Right ventricle myocardium inferior (tissue), 1 donor: ENCODE measurements at places on chromosomes 3 and 15. TPM values are rescaled to one million over a fixed set of nuclear protein-coding genes. Genes with fewer than 3 reads are reported as not detected.

DNA sequence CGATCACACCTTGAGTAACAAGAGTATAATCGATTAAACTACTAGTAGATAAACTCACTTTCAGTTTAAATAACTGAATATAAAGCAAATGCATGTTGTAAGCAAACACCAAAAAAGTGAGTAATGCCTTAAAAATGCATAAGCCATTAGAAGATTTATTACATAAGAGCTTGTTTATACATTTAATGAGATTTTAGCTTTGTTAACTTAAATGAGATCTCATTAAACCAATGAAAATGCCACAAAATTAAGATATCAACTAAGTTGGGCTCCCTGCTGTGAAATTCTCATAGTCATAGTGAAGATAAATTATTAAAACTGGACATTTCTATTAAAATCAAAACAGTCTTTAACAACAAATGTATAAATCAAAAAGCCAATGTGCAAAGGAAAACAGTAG, 701.2 kb downstream of the NLGN1 start:
- no peak for DNase-seq

GRCh38 chr15:100703032-100703578, 100.7 kb downstream of the ASB7 start:
- no peak for DNase-seq

DNA sequence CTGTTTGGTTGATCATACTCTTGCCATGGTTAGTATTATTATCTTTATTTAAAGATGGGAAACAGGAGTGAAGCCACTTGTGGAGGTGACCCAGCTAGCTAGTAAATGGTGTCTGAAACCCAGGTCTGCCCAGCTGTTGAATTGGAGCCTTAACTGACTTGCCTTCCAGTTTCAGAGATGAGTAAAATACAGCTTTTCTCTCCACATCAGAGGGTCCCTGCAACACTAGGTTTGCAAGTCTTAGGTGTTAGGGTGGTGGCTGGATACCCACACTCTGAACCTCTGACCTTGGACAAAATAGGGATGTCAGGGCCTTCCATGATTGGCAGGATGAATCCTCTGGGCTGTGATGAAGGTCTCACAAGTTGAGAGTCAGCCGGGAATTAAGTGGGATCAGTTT, 4.1 kb downstream of the FLNB start:
- no peak for DNase-seq

GRCh38 chr3:82636177-82636576, 874.7 kb upstream of the GBE1 start:
- DNase-seq = no peak

- no peak for DNase-seq
Observed at GRCh38 chr3:52291508-52292181, 4.0 kb downstream of the GLYCTK start.

Gene XCR1
- total RNA-seq = not detected

GRCh38 chr15:70597056-70597603, 166.2 kb downstream of the UACA start:
- DNase-seq = no peak

GRCh38 chr15:61186905-61187741, 42.0 kb downstream of the RORA start:
- no peak for DNase-seq

GRCh38 chr3:28286595-28286994, 45.2 kb downstream of the CMC1 start:
- no peak for DNase-seq

DNA sequence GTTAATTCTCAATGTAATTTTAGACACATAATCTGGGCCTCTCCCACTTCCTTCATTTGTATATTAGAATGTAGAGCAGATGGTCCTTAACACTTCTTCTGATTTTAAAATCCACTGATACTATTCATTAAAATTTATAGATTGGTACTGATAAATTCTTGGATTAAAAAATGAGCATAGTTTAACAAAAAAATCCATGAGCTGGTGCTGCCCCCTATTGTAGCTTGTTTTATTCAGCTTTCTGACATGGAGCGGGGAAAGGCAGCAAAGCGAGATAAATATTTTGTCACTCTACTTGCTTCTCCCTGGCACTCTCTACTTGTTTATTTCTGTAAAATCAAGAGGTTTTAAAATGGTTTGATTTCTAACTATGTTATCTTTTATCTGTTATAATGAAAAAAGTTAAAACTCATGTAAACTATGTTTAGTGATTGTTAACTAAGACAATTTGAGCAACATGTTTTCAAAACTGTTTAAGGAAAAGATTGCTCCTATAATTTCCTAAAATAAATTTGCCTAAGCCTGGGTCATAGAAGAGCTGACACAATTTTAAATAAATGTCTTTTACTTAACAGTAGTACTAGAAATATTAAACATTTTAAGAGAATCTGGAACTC, 26.5 kb upstream of the PLOD2 start:
- DNase-seq = no peak

Gene MFN1
- 64.5 TPM for total RNA-seq

Gene CLDN18
- not detected for total RNA-seq

- no peak for DNase-seq
Observed at GRCh38 chr3:137150825-137151224, 193.0 kb downstream of the IL20RB start.
